NCI-H1092 (cell line): ENCODE measurements at places on chromosomes 3 and 15.
A peak's percentile ranks its signal among the peaks of the same experiment; 100 is the strongest.

- DNase-seq: no peak
Observed at GRCh38 chr3:102102394-102102793, 253.1 kb downstream of the NFKBIZ start.

DNA sequence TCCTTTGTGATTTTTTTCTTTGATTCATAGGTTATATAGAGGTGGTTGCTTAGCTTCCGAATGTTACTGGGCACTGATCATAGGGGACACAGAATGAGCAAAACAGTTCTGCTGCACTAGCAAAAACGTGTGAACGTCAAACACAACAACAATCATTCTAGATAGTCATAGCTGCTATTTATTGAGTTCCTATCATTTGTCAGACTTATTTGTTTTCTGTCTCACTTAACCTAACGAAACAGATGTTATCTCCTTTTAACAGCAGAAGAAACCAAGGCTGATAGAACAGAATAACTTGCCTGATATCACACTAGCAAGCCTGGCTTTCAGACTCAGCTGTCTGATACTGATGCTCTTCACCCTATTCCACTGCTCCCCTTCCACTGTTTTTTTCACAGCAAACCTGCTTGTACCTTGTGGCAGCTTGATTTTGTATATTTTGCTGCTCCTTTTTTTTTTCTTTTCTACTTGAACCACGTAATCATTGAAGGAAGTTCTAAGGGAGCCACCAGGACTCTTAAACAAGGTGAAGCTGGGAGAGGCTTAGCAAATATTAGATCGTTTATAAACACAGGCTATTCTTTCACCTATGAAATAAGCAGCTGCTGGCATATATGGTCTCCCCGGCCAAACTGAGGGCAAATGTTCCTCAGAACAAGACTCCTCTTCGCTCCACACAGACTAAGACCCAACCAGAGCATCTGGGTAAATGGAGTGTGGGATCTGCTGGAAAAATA lies 78.8 kb downstream of the MCF2L2 start:
- no peak for DNase-seq

GRCh38 chr15:32885713-32886112 lies 167.9 kb downstream of the GREM1 start:
- DNase-seq: no peak

GRCh38 chr3:155079746-155080487 lies at the start of gene MME:
Gene MME (plus strand): TSS chr3:155080319. CDS start chr3:155084168, 3,849 bp downstream.
- DNase-seq: no peak

DNA sequence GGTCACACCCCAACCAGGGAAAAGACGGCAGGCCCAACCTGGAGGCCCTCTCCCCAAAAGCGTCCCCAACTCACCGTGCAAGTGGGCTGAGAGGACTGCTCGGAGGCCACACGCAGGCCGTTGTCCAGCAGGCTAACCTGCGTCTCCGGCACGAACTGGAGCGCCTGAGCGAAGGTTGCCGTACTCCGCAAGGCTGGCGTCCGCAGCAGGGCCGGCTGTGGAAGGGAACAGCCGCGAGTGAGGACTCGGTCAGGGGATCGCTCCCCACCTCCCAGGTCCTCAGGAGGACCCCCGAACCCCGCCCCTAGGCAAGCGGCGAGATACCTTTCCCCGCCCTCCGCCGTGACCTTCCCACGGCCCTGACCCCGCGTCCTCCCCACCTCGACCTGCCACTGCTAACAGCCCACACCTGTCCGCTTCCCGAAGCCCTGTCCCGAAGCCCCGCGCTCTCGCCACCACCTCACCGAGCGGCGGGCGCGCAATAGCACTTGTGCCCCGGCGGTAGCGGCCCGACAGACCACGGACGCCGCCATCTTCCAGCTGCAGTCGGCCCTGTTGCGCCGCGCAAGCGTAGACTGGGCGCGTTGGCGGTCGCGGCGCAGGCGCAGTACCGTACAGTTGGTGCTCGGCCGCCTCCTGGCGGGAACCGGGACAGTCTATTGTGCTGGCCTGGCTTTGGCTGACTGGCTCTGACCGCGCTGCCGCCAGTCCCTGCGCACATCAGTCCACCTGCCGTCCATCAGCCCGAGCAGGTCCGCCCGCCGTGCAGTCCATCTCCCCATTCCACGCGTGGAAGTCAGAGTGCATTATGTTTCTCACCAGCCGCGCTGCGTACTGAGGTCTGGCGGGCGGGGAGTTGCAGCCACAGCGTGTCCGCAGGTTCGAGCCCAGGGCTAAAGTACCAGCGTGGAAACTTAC lies at the start of gene UQCRC1:
UQCRC1 (minus strand) TSS at position 559 of the 918 bp plus-strand sequence; CDS start at position 533, 26 bp downstream.
- peak; percentile 81 for DNase-seq

GRCh38 chr15:23690450-23690852 lies 3.3 kb upstream of the NDN start:
- peak; percentile 11 for DNase-seq

DNA sequence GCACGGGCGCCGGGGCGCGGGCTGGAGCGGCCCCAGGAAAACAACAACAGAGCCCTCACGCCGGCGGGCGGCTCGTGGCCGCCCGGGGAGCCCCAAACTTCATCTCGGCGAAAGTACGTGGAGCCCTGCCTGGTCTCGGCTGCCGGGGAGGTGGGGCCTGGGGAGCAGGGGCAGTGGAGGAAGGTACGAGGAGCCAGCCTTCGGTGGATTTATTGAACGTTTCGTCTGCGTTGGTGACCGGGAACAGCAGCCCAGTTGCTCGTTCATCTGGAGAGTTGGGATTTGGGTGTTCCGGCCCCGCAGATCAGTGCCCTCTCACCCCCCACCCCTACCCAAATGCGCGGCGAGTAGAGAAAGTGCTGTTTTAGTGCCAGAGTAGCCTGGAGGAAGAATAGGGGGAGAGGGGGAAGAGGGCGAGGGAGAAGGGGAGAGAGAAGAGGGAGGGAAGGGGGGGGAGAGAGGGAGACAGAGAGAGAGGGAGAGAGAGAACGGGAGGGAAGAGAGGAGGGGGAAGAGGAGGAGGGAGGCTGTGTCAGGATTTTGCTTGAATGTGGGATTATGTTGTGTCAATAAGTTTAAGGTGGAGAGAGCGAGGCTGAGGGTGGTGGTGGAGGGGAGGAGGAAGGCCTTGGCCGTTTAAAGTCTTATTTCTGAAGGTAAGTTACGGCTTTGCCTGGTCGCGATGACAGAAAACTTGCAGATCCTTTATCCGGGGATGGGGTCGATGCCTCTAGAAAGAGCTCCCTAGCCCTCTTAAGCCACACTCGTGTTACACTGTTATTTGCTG lies 970 bp downstream of the BBX start:
- no peak for DNase-seq
